Kidney (tissue), 22 donors: ENCODE measurements at places on chromosomes 11 and 22.

- no peaks in the 10 kb centered on the region for H3K27me3 ChIP-seq
- peaks cover 16% of the 10 kb centered on the region for H3K36me3 ChIP-seq
- peak overlapping the region; percentile 97 for H3K27ac ChIP-seq
- H3K4me1 ChIP-seq = no peaks in the 10 kb centered on the region
- H3K4me3 ChIP-seq = no peak overlapping the region
These were observed 4.3 kb downstream of the SMTN start for GRCh38 chr22:31085493-31085824.

DNA sequence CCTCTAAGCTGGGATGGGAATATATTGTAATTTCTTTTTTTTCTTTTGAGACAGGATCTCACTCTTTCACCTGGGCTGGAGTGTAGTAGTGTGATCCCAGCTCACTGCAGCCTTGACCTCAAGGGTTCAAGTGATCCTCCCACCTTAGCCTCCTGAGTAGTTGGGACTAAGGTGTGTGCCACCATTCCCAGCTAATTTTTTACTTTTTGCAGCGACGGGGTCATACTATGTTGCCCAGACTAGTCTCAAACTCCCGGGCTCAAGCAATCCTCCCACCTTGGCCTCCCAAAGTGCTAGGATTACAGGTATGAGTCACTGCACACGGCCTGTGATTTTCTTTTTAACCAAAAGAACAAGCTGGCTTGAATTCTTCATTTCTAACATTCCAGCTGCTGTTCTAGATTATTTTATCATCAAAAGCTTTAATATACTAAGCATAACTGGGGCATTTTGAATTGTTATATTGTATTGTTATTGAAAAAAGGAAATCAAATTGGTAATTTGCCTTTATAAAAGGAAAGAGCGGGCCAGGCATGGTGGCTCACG lies 26.8 kb upstream of the PPP2R1B start:
- H3K36me3 ChIP-seq = no peaks in the 10 kb centered on the region
- no peaks in the 10 kb centered on the region for H3K27me3 ChIP-seq
- DNase-seq = no peak
- no peak overlapping the region for H3K4me3 ChIP-seq
- H3K27ac ChIP-seq = no peak overlapping the region

- H3K27me3 ChIP-seq = no peaks in the 10 kb centered on the region
- no peaks in the 10 kb centered on the region for H3K36me3 ChIP-seq
- DNase-seq = no peak
- peaks cover 2% of the 10 kb centered on the region for H3K4me1 ChIP-seq
- no peak overlapping the region for H3K4me3 ChIP-seq
- H3K27ac ChIP-seq = no peak overlapping the region
These were observed 685.3 kb downstream of the KCNA4 start for GRCh38 chr11:29331451-29332010.

- H3K27ac ChIP-seq = no peak overlapping the region
- H3K27me3 ChIP-seq = no peaks in the 10 kb centered on the region
- DNase-seq = peak; percentile 10
- no peak overlapping the region for H3K4me3 ChIP-seq
- H3K36me3 ChIP-seq = no peaks in the 10 kb centered on the region
- no peaks in the 10 kb centered on the region for H3K4me1 ChIP-seq
These were observed 11.4 kb downstream of the EMID1 start for GRCh38 chr22:29216873-29217666.

GRCh38 chr11:14713496-14714244 lies 70.1 kb downstream of the PDE3B start:
- no peak for DNase-seq
- H3K4me1 ChIP-seq = no peaks in the 10 kb centered on the region
- no peak overlapping the region for H3K4me3 ChIP-seq
- H3K27ac ChIP-seq = no peak overlapping the region
- H3K36me3 ChIP-seq = no peaks in the 10 kb centered on the region

GRCh38 chr11:2910401-2910955 lies 18.7 kb downstream of the PHLDA2 start:
- H3K4me3 ChIP-seq = no peak overlapping the region
- no peaks in the 10 kb centered on the region for H3K36me3 ChIP-seq
- no peaks in the 10 kb centered on the region for H3K4me1 ChIP-seq
- no peak for DNase-seq

DNA sequence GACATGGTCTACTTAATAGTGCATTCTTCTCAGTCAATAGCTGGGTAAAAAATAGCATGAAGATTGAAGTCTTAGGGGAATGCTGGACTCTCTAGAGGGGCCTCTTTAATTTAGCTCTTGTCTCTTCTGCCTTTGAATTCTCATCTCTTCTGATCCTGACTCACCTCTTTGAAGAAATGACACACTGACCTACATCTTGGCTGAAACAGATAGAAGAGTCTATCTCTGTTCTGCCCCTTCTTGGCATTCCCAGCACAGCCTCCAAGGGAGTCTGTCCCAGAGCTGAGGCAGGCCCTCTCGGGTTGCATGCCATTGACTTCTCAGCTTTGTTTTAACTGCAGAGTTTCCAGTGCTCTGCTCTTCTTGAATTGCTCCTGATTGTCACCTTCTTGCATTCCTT lies 55.7 kb downstream of the PTPRJ start:
- DNase-seq = no peak
- H3K4me3 ChIP-seq = no peak overlapping the region
- no peak overlapping the region for H3K27ac ChIP-seq
- H3K4me1 ChIP-seq = peaks cover 33% of the 10 kb centered on the region

DNA sequence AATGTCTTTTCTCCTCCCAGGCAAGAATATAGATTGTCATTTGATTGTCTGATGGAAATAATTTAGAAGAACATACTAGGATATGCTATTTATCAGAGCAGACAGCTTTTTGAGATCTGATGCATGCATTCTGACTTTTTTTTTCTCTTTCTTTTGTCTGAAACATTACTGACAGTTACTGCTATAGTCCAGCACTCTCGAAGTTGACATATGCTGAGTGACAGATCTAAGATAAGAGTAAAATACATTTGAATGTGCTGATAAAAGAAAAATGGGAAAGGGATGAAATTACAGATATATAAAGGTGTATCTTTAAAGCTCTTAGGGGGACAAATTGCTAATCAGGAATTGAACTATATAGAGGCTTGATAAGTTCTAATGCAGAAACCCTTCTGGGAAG lies 753.8 kb upstream of the TENM4 start:
- H3K36me3 ChIP-seq = no peaks in the 10 kb centered on the region
- no peaks in the 10 kb centered on the region for H3K4me1 ChIP-seq
- DNase-seq = no peak
- H3K27ac ChIP-seq = no peak overlapping the region
- no peak overlapping the region for H3K4me3 ChIP-seq

- H3K36me3 ChIP-seq = peaks cover 4% of the 10 kb centered on the region
- no peak for DNase-seq
- H3K27me3 ChIP-seq = no peaks in the 10 kb centered on the region
- H3K27ac ChIP-seq = no peak overlapping the region
- H3K4me1 ChIP-seq = no peaks in the 10 kb centered on the region
These were observed 46.8 kb upstream of the MYO18B start for GRCh38 chr22:25695146-25695545.

DNA sequence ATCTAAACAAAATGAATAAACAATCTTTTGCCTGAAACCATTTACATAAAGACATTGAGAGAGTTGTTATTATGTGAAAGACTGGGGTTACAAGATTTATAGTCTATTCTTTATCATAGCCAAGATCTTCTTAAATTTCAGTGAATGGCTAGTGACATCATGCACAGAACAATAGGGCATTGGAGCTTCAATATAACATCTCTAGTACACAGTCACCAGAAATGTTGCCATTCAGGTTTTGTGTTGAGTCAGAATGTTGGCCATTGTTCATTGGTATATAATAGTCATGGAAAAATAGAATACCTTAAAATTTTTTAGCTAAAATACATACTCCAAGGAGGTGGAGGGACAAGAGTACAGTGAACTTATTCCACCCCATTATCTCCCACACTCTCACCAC lies 44.3 kb downstream of the SLC5A12 start:
- no peaks in the 10 kb centered on the region for H3K4me1 ChIP-seq
- no peaks in the 10 kb centered on the region for H3K27me3 ChIP-seq
- H3K4me3 ChIP-seq = no peak overlapping the region
- peaks cover 20% of the 10 kb centered on the region for H3K36me3 ChIP-seq
- no peak overlapping the region for H3K27ac ChIP-seq

- H3K4me3 ChIP-seq = peak overlapping the region; percentile 90
- no peak for DNase-seq
- no peaks in the 10 kb centered on the region for H3K27me3 ChIP-seq
- peak overlapping the region; percentile 79 for H3K27ac ChIP-seq
- H3K4me1 ChIP-seq = no peaks in the 10 kb centered on the region
- no peaks in the 10 kb centered on the region for H3K36me3 ChIP-seq
These were observed 565 bp downstream of the NUCB2 start for GRCh38 chr11:17277024-17277584.

DNA sequence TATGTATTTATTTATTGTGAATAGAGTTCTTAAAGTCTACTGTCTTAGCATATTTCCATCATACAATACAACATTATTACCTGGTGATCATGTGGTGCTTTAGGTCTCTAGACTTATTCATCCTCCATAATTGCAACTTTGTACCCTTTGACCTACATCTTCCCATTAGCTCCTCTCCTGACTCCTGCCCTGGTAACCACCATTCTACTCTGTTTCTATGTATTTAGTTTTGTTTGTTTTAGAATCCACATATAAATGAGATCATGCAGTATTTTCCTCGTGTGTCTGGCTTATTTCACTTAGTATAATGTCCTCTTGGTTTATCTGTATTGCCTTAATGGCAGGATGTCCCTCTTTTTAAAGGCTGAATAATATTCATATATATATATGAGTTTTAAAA lies 22.7 kb downstream of the NCAM1 start:
- no peak overlapping the region for H3K27ac ChIP-seq
- H3K4me3 ChIP-seq = no peak overlapping the region
- no peak for DNase-seq
- no peaks in the 10 kb centered on the region for H3K27me3 ChIP-seq
- H3K36me3 ChIP-seq = no peaks in the 10 kb centered on the region
- H3K4me1 ChIP-seq = no peaks in the 10 kb centered on the region
